ENCODE measurements at places on chromosomes 7 and 10. TPM values are rescaled to one million over a fixed set of nuclear protein-coding genes. Genes with fewer than 3 reads are reported as not detected.

Gene ARMC3
- not detected for total RNA-seq

Gene PLXNA4
- total RNA-seq = 0.05 TPM

Gene NUTM2E
- 0.21 TPM for total RNA-seq

Gene C10orf95
- not detected for total RNA-seq

Gene RARRES2
- 252 TPM for total RNA-seq
